ENCODE measurements at places on chromosomes 3 and 15. TPM values are rescaled to one million over a fixed set of nuclear protein-coding genes. Genes with fewer than 3 reads are reported as not detected.

GRCh38 chr15:69668963-69669362, 216.3 kb downstream of the RPLP1 start:
- DNase-seq, result no peak

GRCh38 chr3:13841141-13841540, 38.7 kb downstream of the WNT7A start:
- DNase-seq, result no peak

- no peak for DNase-seq
These were observed 40.3 kb downstream of the HMCES start for GRCh38 chr3:129318921-129319320.

- DNase-seq, result no peak
These were observed 613.3 kb upstream of the GOLIM4 start for GRCh38 chr3:168709073-168709472.

DNA sequence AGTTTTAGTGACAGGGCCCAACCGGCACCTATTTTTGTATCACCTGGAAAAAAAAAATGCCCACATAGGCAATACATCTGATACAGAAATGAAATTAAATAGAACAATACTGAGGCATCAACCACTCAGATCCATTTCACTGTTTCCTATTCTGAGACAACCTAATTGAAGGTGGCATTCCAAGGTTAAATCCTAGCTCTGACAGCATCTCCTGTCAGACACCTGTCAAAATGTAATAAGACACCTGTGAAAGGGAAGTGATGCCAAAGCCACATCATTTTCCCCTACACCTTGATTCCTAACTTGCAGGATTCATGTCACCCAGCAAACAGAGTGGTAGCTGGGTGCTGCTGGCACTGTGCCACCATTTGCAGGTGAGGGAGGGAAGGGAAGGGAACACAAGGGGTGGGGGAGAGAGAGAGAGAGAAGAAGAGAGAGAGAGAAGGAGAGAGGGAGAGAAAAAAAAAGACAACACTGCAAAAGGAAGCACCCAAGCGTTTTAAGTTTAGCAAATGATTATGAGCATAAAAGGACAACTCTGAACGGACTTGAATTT, 1044.6 kb upstream of the CFAP20DC start:
- no peak for DNase-seq

- no peak for DNase-seq
These were observed 365 bp upstream of the PDCD6IP start for GRCh38 chr3:33798113-33798417.

DNA sequence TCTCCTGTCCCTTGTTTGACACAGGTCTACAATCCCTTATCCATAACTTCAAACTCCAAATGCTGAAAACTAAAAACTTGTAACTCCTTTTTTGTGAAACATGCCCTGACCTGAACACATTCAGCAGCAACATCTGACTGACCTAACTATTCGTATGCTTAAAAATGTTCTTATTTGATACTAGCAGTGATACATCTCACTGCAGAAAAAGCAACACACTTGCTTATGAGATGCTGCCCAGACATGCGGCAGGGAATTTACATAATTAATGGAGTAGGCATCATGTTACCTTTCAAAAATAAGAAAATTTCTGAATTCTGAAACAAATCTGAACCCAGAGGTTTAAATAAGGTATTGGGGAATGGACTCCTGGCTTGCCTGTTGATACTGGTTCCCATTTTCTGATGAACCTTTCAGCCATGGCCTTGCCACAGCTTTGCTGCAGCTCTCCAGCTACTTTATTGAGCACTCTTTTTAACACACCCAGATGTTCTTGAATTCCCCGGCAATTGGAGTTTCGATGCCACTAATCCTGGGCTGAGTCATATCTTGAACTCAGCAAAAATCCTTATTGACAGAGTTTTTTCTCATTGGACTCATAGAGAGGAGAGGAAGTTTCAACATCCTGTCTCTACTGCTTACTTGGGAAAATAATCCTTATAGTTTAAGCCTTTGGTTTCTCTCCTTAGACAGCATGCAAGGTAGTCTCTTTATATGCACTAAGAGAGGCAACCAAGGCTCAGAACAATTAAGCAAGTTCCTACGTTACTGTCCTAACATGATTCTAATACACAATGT, 296.6 kb upstream of the LMCD1 start:
- no peak for DNase-seq

DNA sequence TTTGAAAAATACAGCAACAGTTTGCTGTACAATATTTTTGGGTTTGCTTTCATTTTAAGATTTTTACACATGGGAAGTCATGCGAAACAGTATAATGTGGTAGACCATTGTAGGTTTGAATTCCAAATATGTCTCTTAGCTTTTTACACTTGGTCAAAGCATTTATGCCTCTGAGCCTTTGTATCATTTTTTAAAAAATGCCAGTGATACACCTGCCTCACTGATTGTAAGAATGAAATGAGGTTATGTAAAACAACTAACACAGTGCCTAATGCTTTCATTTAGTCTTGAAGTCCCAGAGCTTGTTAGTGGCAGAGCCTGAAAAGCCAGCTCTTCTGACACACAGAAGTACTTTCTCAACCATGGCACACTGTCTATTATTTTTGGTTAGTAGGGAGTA, 202.0 kb downstream of the UBE2E2 start:
- no peak for DNase-seq

The STRIT1 gene
- total RNA-seq, result not detected

The RTP3 gene
- not detected for total RNA-seq

The MUC20 gene
- under 0.01 TPM for total RNA-seq

The CCDC191 gene
- 1.1 TPM for total RNA-seq

The LRRC28 gene
- 7.4 TPM for total RNA-seq

Measured in dermis microvascular lymphatic vessel endothelial cell (primary cell).